ENCODE measurements at places on chromosomes 4 and X. TPM values are rescaled to one million over a fixed set of nuclear protein-coding genes. Genes with fewer than 3 reads are reported as not detected.

DNA sequence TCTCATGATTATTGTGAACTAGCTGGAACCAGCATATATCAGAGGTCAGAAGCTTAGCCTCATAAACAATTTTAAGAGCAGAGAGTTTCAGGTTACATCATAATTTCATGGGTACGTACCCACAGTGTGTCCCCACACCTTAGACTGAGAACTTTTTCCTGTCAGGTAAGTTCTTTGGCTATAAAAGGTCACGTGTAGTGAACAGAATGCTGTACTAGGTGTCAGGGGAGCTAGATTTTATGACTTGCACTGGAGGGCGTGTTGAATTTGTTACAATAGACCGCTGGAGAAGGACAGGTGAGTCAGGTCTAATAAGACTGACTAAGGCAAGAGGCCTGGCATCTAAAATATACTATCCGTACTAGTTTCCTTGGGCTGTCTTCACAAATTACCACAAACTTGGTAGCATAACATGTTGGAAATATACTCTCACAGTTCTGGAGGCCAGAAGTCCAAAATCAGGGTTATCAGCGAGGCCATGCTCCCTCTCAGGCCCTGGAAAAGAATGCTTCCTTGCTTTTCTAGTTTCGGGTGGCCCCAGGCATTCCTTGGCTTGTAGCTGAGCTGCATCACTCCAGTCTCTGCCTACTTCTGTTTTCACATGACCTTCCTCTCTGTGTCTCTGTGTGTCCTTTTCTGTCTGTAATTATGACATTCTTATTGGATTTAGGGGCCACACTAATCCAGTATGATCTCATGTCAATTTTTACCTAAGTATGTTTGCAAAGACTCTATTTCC is 512.0 kb upstream of the NR3C2 start:
- no peak for DNase-seq

ADH1B gene
- not detected for total RNA-seq

DNA sequence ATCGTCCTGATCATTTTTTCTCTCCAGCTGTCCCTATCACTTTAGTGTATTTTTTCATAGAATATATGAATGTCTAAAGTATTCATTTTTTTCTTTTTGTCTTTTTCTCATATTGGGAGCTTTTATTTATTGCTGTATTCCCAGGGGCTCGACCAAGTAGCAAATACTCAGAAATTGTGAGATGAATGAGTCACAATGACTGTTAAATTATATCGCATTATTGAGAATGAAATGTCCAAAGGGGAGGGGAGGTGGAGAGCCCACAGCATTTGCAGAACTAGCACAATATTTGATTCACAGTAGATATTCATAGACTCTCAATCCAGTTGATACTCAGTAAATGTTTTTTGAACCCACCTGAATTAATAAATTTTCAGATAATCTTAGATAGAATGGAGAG is 543.6 kb upstream of the FAM241A start:
- DNase-seq: no peak

DNA sequence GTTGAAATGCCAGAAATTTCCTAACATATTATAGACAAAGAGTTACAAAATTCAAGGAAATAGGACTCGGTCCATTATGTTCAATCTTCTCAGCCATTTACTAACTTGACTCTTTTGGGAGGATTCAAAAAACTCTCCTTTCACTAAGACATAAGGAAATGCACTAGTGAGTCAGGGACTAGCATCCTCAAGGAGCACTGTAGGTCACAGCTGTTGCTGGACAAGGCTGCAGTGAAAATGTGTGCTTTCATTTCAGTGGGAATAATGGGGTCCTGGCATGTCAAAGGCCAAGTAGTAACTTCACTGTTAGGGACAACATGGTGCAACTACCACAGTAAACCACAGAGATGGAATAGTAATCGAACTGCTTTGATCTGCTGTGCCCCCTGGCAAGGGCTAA is 56.9 kb upstream of the ABCG2 start:
- no peak for DNase-seq

- peak; percentile 93 for DNase-seq
Measured at GRCh38 chr4:84498935-84499623, at the start of gene NKX6-1. Gene NKX6-1 (minus strand): TSS chr4:84499292. CDS start chr4:84498228, 1,064 bp downstream.

PASD1 gene
- not detected for total RNA-seq

FGF13 gene
- total RNA-seq: 36.5 TPM

GRCh38 chr4:24489870-24490269 is 94.5 kb downstream of the DHX15 start:
- DNase-seq: no peak

- no peak for DNase-seq
Measured at GRCh38 chrX:17537723-17538243, 162.8 kb downstream of the NHS start.

- no peak for DNase-seq
Measured at GRCh38 chr4:70632028-70632427, 3.5 kb downstream of the ENAM start.

NAT8L gene
- 3.4 TPM for total RNA-seq

DNA sequence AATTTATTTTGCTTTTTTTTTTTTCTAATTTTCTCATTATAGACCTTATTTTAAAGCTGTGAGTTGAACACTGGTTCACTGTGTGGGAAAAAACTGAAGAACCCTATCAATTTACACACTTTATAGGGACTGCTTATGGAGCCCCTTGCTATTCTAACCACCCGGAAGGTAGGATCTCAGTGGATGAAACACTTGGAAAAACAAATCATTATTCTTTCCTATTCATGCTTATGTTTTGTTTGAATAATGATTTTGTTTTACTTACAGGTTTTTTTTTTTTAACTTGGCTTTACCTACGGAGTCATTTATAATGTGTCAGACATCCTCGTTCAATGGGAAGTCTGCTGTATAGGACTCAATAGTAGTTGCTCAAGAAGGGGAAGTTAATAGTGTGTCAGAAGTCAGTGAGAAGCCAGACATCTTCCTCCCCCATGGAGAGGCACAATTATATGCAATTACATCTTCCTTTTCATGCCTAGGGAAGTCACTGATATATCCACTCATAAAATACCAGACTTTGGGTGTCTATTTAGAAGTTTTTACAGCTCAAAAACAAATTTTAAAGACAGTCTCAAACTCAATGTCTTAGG is 113.2 kb downstream of the ARSF start:
- peak; percentile 16 for DNase-seq

- no peak for DNase-seq
Measured at GRCh38 chrX:150573702-150574101, 5.3 kb downstream of the MTM1 start.

DNA sequence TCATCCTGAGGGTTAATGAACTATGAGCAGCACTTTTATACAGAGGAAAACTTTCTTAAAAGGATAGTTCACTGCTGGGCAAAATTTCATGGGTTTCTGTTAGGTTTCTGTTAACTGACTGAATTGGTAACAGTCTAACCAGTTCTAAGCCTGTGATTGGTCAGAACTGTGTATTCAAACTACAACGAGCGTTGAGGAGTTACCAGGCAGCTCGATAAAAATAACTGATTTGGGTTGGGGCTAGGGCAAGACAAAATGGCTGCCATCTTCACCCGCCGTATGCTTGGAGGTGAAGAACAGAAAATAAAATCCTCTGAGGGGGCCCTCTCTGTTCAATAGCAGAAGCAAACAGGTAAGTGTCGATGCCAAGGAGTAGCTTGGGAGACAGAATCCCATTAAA is 22.0 kb downstream of the FAM133A start:
- no peak for DNase-seq

DNA sequence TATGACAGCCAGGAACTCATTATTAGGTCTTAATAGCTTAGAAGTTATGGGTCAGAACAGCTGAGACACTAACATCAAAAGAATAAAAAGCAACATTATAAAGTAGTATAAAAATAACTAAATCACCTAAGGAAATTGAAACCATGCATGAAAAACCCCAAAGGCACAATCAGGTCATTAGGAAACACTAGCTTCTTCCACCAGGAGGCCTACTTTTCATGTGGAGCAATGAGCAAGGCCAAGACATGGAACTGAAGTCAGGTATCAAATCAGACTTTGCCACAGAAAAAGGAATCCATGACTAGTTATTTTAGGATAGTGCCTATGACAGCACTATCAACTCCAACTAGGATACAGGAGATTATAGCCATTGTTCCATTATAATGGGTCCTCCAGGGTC is 7.9 kb downstream of the HUWE1 start:
- DNase-seq: peak; percentile 15

GRCh38 chrX:29487714-29488113 is 727.6 kb upstream of the MAGEB2 start:
- DNase-seq: no peak

DNA sequence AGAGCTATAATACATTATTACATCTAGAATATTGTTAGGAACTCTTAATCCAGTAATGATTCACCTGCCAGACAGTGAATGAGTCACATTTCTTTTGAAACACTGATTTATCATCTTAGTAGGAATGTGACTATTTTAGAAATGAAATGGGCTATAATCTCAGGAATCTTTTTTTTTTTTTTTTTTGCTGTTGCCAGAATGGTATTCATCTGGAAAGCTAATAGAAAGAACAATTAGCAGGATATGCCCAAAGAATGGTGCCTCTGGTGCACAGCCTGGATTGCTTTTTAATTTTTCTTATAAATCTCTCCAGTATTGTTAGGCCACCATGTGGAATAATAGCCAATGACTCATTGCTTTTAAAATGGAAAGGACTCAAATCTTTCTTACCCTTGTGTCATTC is 181.1 kb upstream of the SMIM31 start:
- peak; percentile 84 for DNase-seq

GRCh38 chr4:22391551-22391950 is 124.3 kb downstream of the ADGRA3 start:
- DNase-seq: no peak

PPP1R3F gene
- 11.4 TPM for total RNA-seq

METTL14 gene
- 57.6 TPM for total RNA-seq

GRCh38 chr4:172950990-172951389 is 217.6 kb upstream of the GALNT7 start:
- DNase-seq: no peak

CCDC149 gene
- total RNA-seq: 3.1 TPM

DNA sequence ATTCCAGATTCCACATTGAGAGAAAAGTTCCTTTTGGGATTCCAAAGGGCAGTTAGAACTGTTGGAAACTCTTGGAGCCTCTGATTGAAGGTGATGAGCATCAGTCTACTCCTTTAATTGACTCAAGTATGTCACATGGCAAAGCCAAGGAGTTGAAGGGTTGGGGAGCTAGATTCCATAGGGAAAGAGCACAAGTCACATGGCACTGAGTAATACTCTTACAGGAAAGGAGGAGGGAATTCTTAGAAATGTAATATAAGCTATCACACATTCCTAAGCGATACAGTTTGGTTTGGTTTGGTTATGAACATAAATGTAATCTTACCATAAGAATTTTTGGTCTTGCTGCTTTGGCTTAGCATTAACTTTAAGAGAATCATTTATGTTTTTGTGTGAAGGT is 15.7 kb downstream of the SPCS3 start:
- DNase-seq: no peak

DNA sequence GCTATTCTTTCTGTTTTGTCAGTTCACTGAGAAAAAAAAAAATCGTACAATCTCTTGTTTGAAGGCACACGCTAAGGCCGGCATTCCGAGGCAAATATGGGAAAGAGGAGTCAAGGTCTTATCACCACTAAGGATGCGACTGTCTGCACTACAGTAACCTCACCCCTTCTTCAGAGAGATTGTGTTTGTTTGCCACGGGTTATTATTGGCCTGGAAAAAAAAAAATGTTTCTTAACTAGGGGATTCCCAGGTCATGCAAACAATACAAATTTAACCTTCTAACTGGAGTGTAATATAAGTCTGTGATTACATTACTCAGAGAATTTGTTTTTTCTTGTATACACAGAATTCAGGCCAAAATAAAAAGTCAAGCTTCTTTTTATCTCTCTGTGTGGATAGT is 168.3 kb downstream of the TMA16 start:
- no peak for DNase-seq

PDCL2 gene
- not detected for total RNA-seq

SATL1 gene
- 0.13 TPM for total RNA-seq

- DNase-seq: no peak
Measured at GRCh38 chr4:15344041-15344440, 83.8 kb upstream of the C1QTNF7 start.

GRCh38 chrX:133085785-133086184 is 11.1 kb downstream of the USP26 start:
- DNase-seq: no peak

- DNase-seq: no peak
Measured at GRCh38 chr4:874056-874455, 48.1 kb upstream of the CPLX1 start.

EVC gene
- total RNA-seq: 20.6 TPM

GRCh38 chr4:135833529-135833928 is 1631.9 kb upstream of the PABPC4L start:
- DNase-seq: no peak

GRCh38 chr4:39043058-39043860 is 11.1 kb upstream of the TMEM156 start:
- no peak for DNase-seq

GRCh38 chr4:118589471-118590055 is 95.6 kb upstream of the METTL14 start:
- no peak for DNase-seq

DNA sequence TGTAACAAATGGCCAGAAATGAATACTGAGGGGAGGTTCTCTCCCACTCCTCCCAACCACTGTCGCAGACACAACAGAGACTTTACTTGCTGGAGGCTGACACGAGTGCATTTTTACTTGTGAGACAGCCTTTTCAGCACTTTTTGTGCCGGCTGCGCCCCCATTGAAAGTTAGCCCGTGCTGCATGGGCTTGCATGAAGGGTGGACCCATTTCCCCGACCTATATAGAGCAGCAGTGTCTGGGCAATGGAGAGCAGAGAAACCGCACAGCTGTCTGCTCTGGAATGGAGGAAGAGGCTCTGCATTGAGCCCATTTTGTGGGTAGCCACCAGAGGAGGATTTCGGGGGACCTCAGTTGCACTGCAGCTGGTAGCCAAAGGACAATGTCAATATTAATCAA is 208.8 kb downstream of the UGT8 start:
- no peak for DNase-seq

- DNase-seq: no peak
Measured at GRCh38 chr4:151688785-151689043, 72.1 kb downstream of the GATB start.

- DNase-seq: peak; percentile 74
Measured at GRCh38 chr4:86895692-86896488, 3.7 kb upstream of the C4orf36 start.

DNA sequence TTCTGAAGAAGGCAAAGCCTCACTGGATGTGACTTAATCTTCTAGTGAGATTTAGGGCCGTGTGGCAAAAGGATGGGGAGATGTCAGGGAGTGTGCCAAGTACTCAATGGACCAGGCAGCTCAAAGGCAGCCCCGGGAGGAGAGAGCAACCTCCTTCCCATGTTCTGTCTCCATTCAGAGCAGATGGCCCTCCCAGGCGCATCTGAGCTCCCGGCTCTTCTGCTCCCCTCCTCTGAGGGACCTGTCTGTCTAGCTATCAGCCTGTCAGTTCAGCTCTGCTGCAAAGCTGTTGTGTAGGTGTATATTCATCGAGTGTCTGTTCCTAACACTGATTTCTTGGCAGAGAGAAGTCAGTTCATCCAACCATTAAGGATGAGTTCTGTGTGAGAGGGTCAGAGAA is 10.9 kb upstream of the PORCN start:
- no peak for DNase-seq

DNA sequence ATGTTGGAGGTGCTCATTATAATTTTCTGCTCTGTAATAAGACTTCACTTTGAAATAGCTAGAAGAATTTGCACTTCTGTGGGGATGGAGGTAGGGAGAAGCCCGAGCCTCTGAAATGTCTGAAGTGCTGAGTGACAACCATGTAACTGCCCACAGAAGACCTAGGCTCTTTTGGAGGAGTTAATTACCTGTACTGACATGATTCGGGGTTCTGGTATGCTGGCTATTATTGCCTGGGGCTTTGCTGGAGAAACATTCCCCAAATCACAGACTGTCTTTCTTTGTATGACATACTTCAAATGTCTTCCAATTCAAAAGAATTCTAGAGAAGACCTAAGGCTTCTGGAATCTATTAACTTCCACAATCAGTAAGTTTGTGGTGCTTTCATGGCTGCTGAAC is 211.2 kb upstream of the POF1B start:
- no peak for DNase-seq

Measured in A673 (cell line).